ENCODE measurements at places on chromosomes 7 and 10.

DNA sequence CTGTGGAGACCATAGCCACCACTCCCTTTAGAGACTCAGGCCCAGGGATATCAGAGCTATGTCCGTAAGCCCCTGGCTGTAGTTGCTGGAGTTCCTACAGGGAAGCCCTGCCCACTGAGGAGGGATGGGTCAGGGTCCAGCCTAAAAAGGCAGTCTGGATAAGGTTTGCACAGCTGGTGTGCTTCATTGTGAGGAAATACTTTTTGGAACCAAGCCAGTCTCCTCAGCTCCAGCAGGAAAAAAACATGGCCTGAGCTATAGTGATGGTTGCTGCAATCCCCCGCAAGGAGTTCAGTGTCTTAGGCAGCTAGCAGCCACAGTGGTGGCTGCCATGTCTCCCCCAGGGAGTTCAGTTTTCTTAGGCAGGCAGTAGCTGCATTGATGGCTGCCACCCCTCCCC is 52.6 kb upstream of the CYP2C8 start:
- DNase-seq: peak; percentile 14

- DNase-seq: peak; percentile 93
Observed at GRCh38 chr10:18157881-18158280, 17.7 kb downstream of the CACNB2 start.

DNA sequence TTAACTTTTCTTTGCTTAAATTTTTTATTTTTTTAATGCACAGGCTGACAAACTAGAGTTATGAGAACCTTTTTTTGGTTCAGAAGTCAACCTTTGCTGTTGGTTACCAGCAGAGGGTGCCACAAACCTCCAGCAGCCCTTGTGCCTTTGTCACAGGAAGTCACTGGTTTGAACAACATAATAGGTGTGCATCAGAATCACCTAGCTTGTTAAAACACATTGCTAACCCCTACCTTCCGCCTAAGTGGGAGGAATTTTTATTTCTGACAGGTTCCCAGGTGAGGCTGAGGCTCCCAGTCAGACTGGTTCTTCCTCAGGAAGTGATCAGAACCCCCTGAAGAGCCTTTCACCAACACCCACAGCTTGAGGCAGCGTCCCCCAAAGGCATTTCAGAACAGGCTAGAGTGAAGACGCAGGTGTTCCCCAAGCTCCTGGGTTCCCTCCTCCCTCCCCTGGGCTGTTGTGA is 22.6 kb upstream of the VDAC2 start:
- peak; percentile 78 for DNase-seq

DNA sequence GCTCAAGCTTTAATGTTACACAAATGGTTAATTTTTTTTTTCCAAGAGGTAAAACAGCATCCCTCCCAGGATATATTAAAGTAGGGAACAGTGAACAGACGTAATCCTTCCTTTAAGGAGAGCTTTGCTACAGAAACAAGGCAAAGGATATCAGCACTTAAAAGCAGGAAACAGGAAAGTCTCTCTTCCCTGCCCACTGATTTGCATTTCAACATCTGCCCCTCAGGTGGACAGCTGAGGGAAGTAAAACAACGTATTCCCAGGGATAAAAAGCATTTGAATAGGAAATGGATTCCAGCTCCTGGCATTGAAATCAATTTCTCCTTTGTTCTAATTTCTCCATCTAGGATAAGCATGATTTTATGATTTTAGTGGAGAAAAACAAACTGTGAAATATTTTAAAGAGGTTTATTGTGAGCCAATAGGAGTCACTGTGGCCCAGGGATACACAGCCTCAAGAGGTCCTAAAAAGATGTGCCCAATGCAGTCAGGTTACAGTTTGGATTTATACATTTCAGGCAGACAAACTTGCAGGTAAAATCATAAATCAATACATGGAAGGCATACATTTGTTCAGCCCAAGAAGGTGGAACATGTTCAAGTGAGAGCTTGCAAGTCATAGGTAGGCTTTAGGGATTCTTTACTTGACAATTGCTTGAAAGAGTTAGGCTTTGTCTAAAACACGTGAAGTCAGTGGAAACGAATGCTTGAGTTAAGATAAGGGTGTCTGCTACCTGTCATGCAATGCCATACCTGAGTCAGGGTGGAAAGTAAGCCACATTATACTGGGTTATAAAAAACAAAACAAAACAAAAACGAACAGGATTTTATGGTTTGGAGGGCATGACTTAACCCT is 286.2 kb upstream of the VWC2 start:
- no peak for DNase-seq

DNA sequence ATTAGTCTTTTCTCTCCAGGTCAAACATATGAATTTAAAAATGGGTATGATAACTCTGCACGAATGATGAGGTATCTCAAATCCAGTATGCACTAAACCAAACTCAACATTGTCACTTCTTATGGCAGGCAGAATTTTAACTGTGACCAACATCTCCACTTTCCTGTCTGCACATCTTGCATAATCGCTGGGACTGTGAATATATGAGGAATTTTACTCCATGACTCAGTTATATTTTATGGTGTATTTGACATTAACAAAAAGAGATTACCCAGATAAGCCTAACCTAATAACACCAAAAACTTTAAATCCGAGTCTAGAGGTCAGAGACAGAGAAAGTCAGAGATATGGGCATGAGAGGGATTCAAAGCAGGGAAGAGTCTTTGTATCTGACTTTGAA is 454.5 kb upstream of the SEMA3D start:
- no peak for DNase-seq

GRCh38 chr7:142668495-142668894 is 80.8 kb upstream of the PRSS1 start:
- no peak for DNase-seq

DNA sequence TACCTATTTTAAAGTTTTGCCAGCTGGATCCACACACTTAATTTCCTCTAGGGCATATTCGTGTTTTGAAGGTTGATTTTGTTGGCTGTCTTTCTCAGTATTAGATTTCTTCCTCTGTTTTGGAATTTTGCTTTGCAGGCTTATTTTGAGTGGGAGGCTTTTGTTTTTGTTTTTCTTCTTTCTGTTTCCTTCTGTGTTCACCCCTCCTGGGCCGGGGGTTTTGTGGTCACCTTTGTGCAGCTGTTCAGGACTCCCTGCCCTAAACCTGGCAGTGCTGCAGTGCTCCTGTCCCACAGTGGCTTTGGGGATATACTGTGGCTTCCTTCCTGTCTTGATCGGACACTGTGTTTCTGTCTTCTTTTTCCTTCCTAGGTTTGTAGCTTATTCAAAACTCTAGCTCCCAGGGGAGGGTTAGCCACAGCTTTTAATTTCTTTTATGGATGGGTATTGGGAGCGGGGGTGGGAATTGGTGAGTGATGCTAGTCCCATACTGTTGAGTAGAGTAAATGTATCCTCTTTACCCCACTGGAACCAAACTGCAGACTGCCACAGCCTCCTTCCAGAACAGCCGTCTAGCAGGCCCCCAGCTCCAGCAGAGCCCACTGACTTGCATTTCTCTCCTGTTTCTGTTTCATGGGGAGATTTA is 228.7 kb upstream of the FZD8 start:
- no peak for DNase-seq

DNA sequence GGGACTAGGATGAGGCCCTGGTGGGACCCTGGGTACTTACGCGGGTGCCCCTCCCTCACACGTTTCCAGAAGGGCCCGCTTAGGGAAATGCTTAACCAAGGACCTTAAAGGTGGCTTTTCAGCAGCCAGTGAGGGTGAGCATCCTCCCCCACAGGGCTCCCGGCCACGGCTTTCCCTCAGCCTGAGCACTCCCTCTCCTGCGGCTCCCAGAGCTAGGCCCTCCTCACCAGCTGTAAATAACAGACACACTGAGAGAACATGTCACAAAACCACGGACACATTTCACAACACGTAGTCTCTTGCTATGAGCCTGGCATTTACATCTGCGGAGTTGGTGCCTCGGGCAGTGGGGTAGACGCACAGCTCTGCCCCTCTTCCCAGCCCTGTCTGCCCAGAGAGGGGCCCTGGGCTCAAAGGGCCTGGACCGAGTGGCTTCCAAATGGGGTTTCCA is 25.2 kb downstream of the GRID1 start:
- no peak for DNase-seq

DNA sequence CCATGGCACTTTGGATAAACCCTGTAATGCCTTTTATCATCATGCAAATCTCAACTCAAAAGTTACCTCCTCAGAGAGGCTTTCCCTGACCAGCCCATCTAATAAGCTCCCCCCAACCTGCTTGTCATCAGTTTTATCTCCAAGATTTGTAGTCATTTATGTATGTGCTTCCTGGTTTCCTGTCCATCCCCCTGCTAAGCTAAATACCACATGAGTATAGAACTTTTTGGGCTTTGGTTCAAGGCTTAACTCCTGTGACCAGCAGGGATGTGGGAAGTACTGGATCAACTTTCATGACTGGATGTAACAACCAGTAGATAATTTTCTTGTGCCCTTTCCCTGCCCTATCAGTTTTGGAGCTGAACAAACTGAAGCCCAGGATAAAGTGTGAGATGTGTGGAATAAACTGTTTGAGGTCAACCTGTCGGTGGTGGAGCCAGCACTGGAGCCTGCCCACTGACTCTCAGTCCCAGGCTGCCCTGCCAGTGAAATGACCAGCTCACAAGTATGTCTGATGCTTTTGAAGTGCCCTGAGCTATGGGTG is 148.6 kb downstream of the CYP26A1 start:
- no peak for DNase-seq

GRCh38 chr7:107838816-107839565 is 36.0 kb upstream of the SLC26A3 start:
- DNase-seq: no peak

DNA sequence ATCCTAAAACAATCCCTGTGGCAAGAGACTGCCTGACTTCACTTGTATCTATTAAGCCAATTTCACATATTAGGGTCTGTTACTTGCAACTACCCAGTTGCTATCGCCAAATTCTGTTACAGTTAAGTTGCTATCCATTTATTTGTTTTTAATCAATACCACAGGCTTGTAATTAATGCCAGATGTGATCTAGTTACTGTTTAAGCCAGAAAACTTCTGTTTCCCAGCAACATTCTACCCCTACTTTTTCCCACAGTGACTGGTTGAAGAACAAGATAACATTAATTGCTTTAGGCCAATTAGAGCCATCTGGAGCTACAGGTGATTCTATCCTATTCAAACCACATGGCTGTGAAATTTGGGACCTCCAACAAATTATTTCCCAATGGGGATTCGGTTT is 131.3 kb downstream of the ALOX5 start:
- DNase-seq: no peak

DNA sequence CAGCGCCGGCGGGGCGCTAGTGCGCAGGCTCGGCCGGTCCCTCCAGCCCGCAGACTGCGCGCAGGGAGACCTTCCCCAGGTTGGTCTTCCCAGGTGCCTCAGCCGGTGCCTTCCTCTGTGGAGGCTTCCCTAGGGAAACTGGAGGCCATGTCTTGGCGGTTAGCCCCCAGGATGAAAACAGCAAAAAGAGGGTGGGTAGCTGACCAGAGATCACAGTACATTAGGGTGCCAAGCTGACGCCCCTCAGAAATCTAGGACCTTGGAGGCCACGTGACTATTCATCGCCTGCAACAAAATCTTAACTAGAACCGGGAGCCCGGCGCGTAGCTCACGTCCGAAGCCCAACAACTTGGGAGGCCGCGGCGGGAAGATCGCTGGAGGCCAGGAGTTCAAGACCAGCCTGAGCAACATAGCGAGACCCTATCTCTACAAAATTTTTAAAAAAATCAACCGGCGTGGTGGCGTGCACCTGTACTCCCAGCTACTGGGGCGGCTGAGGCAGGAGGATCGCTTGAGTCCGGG is 327 bp upstream of the FIS1 start:
- DNase-seq: no peak

- DNase-seq: no peak
Observed at GRCh38 chr10:125344573-125345171, 184.3 kb upstream of the CTBP2 start.

DNA sequence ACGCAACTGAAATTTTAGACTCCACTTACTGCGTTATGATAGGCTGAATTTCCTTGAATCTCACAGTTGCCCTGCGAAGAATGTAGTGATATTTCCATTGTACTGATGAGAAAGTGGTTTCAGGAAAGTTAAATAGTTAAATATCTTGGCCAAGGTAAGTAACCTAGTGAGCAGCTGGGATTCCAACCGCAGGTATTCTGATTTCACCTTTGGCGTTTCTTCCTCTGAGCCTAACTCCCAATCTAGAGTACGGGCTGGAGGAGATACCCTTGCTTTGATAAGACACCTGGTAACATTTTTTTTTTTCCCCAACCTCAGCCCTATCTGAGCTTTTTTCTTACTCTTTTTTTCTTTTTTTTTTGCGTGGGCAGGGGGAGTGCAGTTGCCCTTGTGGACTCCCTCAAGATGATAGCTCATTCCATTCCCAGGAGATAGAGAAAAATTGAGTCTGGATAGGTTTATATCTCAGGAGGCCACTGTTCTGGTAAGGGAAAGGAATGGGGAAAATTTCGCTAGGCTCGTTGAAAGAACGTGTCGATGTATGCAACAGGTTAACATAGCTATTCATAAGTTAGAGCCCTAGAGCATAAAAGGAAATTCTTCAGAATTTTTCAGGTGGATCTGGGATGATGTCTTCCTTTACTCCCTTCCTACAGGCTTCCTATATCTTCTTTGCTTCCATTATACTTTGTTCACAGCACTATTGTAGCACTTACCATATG is 3.1 kb upstream of the TAS2R38 start:
- DNase-seq: no peak

DNA sequence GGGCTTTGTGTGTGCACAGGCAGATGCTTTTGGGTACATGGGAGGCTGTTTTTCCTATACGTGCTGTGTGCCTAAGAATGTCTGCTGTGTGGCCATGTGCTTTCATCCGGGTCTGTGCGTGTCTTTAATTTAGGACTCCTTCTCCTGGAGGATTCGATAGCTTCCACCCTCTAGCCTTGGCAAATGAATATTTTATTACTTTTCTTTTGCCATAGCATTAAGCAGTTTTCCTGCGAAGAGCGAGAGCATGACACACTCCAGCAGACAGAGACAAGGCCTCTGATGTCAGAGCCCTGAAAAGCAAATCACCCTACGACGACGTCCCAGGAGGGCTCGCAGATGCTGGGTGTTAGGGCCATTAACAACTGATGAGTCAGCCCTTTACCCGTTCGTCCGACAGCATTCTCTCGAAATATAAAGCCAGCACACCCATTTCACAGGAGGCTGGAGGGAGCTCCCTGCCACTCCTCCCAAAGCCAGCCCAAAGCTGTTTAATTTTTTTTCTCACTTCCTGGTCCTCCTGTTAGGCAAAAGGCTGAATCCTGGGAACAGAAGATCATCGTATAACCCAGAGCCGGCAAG is 311.3 kb upstream of the ZMIZ1 start:
- DNase-seq: peak; percentile 65

DNA sequence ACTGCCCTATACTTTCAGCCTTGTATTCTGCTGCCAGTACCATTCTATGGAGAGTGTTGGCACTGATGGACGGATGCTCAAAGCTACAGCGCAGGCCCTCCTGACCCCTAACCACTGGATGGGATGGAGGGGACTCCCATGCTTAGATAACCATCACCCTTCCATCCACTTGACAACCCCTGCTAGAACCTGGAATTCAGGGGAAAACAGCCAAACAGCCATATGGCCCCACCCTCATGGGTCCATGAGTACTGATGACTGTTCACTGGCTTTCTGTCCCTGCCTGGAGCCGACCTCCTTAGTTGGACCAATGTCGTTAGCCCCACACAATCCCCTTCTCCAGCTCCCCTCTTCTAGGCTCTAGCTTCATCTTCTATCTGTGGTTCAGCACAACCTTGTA is 16.2 kb downstream of the DUSP5 start:
- no peak for DNase-seq

GRCh38 chr10:100902622-100903021 is 10.1 kb upstream of the SLF2 start:
- DNase-seq: no peak
